ENCODE measurements at places on chromosomes 1 and 21. TPM values are rescaled to one million over a fixed set of nuclear protein-coding genes. Genes with fewer than 3 reads are reported as not detected.
A peak's percentile ranks its signal among the peaks of the same experiment; 100 is the strongest.

DNA sequence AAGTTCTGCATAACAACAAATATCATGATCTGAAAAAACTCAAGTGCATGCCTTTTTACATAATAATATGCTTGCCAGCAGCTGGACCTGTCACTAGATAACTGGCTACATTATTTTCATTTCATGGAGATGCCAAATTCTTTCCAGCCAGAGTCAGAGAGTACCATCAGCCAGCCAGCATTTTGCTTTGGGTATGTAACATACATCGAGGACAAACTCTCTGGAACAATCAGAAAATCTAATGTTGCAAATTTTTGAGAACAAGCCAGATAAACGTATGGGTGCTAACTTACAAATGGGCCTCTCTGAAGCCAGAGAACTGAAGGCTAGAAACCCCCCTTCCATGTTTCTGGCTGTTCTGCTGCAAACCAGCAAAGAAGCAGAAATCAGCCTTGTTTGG is 76.3 kb upstream of the BACE2 start:
- no peak for DNase-seq

GRCh38 chr21:46218906-46219590 is 9.5 kb downstream of the LSS start:
- DNase-seq: no peak

GRCh38 chr1:85202092-85202863 is 1.5 kb upstream of the SYDE2 start:
- DNase-seq: peak; percentile 53

DNA sequence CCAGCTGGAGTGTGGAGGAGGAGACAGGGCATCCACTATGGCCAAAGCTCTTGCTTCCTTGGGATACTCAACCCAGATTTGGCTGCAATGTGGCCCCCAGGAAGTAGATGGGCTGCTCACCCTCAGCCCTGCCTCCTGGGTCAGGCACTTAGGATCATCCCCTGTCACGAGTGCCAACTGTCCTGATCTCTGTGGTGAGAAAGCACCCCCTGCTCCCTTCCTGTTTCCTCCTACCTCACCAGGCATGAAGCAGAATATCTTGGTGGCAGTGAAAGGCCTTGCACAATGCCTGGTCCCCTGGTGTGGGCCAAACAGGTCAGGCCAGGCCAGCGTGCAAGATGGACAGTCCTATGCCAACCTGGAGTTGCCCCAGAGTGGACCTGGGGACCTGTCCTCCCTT is 211.7 kb downstream of the GRIK3 start:
- no peak for DNase-seq

GRCh38 chr1:162186026-162186374 is 116.5 kb downstream of the NOS1AP start:
- DNase-seq: no peak

DNA sequence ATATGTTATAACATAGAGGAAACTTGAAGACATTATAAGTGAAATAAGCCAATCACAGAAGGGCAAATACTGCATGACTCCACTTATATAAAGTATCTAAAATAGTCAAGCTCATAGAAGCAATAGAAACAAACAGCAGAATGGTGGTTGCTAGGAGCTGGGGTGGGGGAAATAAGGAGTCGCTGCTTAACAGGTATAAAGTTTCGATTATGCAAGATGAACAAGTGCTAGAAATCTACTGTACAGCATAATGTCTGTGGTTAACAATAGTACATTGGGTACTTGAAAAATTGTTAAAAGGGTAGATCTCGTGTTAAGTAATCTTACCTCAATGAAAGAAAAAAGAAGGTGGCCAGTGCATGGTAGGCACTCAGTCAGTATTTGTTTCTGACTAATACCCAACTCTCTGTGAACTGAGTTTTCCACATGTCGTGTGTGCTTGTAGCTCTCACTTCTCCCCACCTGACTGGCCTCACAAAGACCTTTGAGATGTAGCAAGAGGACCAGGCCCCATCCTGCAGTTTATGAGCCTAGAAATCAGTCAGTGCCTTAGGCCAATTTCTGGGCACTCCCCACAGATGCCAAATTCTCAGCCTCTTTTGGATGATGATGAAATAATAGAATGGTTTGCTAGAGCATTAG is 14.7 kb upstream of the SPRR5 start:
- no peak for DNase-seq

DNA sequence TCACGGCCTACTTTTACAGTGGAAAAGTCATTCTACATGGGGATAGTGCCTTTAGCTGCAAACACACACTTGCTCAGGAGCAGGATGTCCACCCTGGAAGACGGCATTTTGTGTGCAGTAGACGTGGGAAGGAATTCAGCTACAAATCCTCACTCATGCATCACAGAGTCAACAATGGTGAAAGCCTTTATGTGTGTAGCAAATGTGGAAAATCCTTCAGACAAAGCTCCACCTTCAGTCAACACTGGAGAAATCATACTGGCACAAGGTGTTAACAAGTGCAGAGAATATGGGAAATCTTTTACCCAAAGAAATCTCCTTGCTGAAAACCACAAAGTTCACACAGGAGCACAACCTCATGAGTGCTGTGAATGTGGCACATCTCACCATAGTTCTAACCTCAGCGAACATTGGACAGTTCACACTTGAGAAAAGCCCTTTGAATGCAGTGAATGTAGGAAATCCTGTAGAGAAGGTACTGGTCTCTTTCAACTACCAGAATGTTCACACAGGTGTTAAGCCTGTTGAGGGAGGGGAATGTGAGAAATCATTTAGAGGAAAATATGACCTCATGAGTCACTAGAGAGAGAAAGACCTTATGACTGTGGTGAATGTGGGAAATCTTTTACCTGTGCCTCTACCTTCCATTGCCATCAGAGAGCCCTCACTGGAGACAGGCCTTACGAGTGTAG is 101.8 kb downstream of the PTGS2 start:
- DNase-seq: peak; percentile 89

Gene HPDL
- total RNA-seq: 113 TPM

Gene PLD5
- not detected for total RNA-seq

GRCh38 chr1:114334297-114334696 is 176.7 kb downstream of the TRIM33 start:
- no peak for DNase-seq

DNA sequence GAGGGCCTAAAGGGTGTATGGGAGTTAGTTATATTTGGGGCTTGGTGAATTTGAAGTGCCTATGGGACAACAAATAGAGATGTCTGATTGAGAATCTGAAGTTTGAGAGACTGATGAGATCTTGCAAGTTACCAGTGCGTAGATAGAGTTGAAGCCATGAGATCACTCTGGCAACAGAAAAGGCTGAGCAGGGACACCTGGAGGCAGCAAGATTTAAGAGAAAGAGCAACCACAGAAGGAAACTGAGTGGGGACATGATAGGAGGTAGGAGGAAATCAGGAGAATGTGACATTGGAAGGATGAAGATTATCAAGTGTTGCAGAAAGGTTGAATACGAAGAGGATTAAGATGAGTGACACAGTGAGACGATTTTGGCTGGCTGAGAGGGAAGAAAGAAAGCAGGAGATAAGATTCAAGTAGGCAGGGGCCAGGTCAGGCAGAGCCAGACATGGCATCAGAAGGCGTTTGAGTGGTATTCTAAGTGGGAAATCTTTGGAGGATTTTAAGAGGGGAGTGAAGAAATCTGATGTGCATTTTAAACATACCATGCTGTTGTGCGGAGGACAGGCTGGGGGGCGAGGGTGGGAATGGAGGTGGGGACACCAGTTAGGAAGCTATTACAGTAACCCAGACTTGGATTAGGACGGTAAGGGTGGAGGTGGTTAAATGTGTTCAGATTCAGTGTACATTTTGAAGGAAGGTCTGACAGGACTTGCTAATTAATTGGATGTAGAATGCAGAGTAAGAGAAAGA is 3.0 kb upstream of the MPL start:
- DNase-seq: no peak

Gene DONSON
- 21.7 TPM for total RNA-seq

- no peak for DNase-seq
Measured at GRCh38 chr1:217052196-217052595, 329.0 kb upstream of the ESRRG start.

GRCh38 chr1:168116327-168116799 is 20.4 kb downstream of the GPR161 start:
- DNase-seq: no peak

GRCh38 chr1:202658769-202659168 is 51.5 kb downstream of the SYT2 start:
- DNase-seq: no peak

DNA sequence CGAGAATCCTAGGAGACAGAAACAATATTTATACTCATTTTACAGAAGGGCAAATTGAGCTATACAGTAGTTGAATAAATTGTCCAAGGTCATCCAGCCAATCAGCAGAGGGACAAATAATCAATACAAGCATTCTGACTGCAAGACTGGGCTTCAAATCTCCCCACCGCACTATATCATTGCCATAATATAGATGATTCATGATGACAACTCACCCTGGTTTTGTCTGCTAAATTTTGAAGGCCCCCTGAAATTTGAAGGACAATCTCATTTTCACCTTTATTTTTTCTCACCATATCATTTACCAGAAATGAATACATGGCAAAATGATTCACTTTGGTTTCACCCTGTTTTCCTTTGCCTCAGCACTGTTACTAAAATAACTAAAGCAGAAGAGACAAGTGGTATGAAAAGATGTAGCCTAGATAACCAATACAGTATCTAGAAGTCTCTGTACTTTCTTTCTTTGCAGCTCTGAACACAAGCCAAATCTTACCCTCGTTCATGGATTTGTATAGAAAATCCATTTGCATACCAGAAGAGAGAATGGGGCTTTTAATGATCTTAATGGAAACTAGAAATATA is 292.5 kb downstream of the TTLL7 start:
- DNase-seq: no peak

DNA sequence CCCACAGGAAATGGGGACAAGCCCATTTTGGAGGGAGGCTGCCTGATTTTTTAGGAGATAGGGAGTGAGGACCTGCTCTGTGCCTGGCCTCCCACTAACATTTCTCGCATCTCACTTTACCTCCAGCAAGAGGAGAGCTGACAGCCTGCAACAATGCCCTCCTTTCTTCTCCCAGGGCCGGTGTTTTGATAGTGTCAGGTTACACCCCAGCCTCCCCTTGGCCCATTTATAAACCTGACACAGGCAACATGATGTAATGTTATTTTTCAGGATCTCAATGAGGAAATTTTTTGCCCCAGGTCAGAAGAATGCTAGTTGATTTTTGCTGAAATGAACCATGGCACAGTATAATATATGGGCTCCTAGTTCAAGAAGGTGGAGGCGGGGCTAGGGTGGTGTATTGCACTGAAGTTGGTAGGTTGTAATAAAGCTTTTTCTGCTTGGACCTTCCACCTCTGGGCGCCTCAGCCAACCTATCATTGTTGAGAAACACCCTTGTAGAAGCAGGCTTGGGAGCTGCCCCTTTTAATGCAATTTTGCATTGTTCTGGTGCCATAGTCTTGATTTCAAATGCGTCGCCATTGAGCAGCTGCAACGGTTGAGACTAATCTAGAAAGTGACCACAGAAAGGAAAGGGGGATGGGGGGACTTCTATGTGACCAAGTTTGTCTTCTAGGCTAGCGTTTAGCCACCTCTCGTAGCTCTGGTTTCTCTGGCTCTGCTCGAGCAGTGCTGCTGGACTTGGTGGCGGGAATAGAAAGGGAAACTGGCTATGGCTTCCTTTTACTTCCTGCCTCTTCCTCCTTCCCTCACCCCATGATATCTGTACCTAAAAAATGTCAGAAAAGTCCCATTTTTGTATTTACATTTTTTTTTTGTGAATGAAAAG is 53.0 kb downstream of the PBX1 start:
- DNase-seq: peak; percentile 90

Gene PDPN
- total RNA-seq: not detected

- no peak for DNase-seq
Measured at GRCh38 chr1:38476850-38477178, 382.8 kb downstream of the RRAGC start.

Gene TRIM45
- 0.94 TPM for total RNA-seq

Gene ASTN1
- not detected for total RNA-seq

DNA sequence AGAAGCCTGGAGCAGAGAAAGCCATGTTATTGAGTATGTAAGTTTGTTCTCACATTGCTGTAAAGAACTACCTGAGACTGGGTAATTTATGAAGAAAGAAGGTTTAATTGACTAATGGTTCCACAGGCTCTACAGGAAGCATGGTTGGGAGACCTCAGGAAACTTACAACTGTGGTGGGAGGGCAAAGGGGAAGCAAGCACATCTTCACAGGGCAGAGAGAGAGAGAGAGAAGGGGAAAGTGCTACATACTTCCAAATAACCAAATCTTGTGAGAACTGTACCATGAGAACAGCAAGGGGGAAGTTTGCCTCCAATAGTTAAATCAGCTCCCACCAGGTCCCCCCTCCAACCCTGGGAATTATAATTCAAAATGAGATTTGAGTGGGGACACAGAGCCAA is 302.7 kb downstream of the ST6GALNAC3 start:
- no peak for DNase-seq

- no peak for DNase-seq
Measured at GRCh38 chr1:116458695-116459094, 85.7 kb downstream of the ATP1A1 start.

DNA sequence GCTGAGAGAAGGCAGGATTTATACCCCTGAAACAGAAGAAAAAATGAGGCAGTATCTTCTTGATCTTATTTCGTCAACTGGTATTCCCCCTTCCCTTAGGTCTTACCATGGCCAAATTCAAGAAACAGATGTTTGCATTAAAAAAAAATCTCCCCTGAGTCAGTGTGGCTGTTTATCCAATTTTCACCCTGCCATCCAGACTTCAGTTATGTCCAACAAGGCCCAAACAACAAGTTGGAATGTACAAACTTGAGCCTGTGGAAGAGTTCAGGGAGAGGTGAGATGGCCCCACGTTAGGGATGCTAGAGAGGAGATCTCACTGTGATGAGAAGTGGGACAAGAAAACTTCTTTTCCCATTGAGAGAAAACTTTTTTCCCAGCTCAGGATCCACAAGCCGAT is 147.2 kb upstream of the PROX1 start:
- DNase-seq: no peak

Gene GOLT1A
- total RNA-seq: 28.7 TPM

Data from HT-29 (cell line).